ENCODE measurements at places on chromosomes 6 and 20. TPM values are rescaled to one million over a fixed set of nuclear protein-coding genes. Genes with fewer than 3 reads are reported as not detected.

DDX43 gene
- 2.0 TPM for total RNA-seq

STX16 gene
- total RNA-seq, result 148 TPM

HLA-DQA2 gene
- 0.98 TPM for total RNA-seq

DLL1 gene
- total RNA-seq, result 7.9 TPM

CYB5R4 gene
- 4.8 TPM for total RNA-seq

LY6G6F gene
- total RNA-seq, result not detected

ZNF311 gene
- total RNA-seq, result 1.2 TPM

PCK1 gene
- 131 TPM for total RNA-seq

ENPP5 gene
- total RNA-seq, result 0.39 TPM

LGSN gene
- not detected for total RNA-seq

GSTA3 gene
- not detected for total RNA-seq

DSN1 gene
- 10.3 TPM for total RNA-seq

MACROD2 gene
- 14.1 TPM for total RNA-seq

DNA sequence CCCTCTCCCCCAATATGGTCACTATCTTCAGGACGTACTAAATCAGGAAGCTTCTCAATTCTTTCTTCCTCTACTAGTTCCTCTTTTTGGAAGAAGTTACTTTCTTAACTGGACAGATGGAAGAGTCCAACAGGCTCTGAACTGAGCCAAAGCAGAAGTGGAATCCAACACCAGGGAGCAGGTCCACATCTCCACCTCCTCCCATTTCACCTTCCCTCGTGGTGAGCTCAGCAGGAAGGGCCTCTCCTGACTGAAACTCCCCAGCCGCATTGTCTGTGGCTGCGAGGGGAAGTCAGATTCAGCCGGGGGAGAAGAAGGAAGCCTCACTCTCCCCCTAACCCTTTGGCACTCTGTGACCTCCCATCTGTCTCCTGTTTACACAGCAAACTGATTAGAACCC lies 63.8 kb upstream of the UST start:
- no peak for DNase-seq

GRCh38 chr6:167856999-167857660 lies 30.4 kb downstream of the AFDN start:
- DNase-seq, result no peak

GRCh38 chr6:34359418-34360158 lies 32.9 kb downstream of the NUDT3 start:
- DNase-seq, result no peak

GRCh38 chr20:5482791-5483190 lies 166.0 kb upstream of the PROKR2 start:
- DNase-seq, result no peak

GRCh38 chr6:9103876-9104521 lies 668.7 kb upstream of the SLC35B3 start:
- DNase-seq, result no peak

DNA sequence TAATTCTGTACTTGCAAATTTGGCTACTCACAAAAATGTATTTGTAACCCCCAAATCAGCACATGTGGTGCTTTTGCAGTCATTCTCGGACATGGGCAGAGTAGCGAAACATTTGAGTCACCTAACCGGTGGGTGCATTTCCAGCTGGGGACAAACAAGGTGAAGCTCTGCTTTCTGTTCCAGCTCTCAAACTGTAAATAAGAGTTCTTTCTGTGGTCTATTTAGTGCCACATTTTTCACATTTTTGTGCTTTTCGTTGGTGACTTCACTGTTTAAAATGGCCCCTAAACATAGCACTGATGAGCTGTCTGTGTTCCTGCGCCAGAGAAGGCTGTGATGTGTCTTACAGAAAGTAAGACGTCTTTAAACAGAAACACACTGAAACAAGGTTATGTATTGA lies 244.5 kb downstream of the CDC5L start:
- DNase-seq, result no peak

GRCh38 chr20:13447385-13448180 lies 191.1 kb downstream of the TASP1 start:
- no peak for DNase-seq

DNA sequence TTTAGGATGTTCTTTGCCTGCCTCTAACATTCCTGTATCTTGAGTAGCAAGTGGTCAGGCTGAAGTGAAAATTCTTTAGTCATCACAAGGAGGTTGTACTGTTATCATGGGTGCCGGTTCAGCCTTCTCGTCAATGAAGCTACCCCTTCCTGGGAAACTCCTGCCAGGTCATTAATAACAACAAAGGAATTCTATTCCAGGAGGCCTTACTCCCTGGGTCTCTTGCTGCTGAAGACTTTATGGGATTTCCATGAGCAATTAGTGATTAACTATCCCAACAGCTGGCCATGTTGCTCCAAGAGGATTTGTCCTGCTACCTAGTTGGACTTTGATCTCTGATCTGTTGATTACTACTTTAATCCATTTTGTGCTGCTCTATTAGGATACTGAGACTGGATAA lies 62.7 kb upstream of the ELOVL5 start:
- no peak for DNase-seq

GRCh38 chr6:11766589-11767450 lies 11.8 kb downstream of the ADTRP start:
- DNase-seq, result no peak

DNA sequence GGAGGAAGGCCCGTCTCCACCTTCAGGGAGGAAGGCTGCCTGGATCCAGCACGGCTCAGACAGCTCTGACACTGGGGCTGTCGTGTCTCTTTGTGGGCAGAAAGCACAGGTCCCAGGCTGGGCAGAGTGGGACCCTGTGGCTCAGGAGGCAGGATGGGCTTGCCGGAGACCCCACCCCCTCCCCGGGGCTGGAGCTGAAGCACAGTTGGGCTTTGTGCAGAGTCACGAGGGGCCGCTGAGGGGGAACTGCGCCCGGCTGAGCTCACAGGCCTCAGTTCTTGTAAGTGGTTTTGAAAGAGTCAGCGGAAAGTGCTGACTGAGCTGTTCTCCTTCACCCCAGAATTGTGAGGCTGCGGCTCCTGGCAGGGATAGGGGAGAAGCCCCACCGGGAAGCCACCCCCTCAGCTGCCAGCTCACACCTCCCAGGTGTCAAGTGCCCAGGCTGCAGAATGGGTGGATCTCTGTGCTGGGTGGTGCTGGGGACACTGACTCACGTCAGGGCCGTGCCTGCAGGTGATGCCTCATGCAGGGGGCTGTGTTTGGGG lies 145.5 kb upstream of the RNF24 start:
- no peak for DNase-seq

DNA sequence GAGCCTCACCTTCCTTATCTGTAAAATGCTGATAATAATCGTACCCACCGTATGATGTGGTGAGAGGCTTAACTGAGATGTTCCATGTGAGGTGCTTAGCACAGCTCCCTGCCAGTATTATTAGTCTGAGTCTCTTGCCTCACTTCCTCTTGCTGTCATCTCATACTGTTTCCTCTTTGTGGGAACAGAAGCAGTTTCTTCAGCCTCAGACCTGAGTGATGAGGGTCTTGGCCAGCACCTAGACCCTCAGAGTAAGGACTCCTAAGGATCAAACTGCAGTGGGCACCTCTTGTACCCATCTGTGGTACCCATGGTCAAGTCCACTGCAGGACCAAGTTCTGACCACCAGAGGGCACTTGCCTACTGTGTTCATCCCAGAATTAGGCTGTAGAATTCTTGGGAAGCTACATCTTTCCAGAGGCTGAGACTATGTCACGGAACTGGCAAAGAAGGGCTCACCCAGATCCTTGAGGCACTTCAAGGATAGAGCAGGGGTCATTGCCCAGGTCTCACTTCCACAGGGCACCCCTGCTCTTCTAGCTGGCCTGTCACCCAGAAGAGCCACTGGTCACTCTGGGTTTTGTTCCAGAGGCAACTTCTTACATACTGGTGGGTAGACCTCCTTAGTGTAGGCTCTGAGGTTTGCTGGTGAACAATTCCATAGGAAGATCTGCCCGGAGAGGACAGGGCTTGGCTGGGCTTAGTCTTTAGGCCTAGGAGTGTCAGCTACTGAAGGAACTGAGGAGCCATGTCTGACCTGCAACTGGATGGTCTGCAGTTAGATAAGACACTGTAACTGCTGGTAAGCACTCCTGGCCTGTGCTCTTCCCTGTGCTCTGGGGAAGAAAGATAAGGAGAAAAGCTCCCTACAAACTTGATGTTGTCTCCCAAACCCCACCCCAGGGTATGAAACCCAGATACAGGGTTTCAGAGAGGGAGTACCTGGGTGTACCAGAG lies 20.6 kb upstream of the SGK2 start:
- DNase-seq, result peak; percentile 49

DNA sequence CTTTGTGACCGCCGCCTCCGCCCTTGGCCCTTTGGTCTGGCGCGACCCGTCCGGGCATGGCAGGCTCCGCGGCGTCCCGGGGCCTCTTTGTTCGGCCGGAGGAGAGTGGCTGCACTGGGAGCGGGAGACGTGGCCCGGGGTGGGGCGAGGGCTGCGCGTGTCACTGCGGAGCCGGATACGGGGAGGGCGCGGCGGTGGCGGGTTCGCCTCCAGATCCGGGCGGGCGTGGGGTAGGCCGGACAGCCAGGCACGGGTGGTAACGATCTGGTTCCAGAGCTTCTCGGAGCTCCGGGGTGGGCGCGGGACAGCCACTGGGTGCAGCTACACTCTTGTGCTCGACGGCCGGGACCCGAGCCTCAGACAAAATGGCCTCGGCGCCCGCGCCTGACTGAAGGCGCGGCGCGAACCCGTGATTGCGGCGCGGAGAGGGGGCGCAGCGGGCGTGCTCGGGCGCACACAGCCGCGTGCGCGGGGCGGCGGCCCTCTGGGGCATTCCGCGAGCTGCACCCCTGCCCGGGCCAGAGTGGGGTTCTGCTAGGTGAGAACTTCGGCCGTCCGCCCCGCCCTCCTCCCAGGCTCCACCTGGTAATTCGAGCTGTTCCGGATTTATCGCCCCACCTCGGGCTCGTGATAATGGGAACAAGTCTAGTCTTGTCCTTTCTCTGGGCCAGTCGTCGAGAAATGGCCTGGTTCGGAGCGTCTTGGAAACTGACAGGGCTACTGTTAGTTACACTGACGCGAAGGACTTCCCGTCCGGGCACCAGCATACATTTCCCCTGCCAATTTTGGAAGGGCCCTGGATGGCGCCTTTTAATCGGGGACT lies 1.0 kb downstream of the LOC128125822 start:
- peak; percentile 72 for DNase-seq

DNA sequence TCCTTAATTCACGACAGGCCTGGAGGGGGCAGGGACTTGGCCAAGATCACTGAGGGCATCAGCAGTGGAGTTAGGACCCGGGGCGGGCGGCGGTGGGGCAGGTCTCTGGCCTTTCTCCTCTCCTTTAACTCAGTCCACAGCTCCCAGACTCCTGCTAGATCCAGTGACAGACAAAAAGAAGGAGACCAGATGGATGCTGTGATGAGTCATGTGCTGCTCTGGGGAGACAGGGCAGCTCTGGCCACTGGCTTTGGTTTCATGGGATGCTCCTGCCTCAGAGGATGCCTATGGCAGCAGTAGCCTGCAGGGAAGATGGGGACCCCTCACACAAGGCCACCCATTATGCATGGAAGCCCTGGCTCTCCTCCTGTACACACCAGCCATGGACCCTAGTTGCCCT lies 20.5 kb downstream of the EPB41L1 start:
- DNase-seq, result no peak

DNA sequence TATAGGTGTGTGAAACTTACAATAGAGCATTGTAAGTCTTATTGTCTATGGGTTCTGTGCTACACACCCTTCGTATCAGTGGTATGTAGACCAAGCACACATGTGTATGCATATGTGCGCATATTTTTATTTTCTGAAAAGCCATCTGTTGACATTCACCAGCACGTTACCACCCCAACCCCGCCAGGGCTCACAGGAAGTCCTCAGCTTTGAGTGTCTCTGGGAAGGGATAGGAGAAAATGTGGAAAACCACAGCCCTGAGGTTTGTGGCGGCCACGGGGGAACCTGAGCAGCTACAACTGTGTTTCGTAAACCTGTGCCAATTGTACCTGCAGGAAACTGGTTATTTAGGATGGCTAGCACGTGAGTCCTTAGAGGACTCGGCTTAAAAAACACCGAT lies 123.3 kb upstream of the PHACTR3 start:
- DNase-seq, result no peak

DNA sequence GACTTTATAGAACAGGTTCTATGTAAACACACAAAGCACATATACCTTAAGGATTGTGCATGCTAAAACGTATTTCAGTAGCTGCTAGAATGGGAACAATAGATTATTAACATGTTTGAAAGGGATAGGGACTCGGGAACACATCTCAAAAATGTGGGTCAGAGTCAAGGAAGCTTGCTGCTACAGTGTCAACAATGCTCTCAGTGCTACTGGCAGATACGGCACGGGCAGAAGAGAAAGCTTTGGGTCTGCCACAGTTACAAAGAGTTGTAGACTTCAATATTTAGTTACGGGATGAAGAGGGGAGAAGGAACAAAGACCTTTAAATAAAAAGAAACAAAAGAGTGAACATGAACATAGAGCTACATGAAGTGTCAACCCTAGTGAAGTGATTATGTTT lies 170.5 kb downstream of the BACH2 start:
- no peak for DNase-seq

DNA sequence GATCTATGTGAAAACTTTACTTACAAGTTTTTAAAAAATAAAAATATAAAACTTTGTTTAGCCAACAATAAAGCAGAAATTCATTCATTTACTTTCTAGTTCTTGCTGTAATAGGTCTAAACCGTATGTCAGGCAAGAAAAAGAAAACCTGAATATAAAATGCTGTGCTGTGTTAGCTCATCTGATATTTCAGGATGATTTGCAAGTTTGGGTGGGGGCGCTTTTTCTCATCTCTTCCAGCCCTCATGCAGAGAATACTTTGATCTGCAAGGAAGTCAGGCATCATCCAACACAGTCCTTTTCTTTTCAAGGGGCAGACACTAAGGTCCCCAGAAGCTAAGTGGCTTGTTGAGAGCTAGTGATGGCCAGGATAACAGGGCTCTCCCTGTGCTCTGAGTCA lies 153.2 kb downstream of the TBC1D7 start:
- no peak for DNase-seq

DNA sequence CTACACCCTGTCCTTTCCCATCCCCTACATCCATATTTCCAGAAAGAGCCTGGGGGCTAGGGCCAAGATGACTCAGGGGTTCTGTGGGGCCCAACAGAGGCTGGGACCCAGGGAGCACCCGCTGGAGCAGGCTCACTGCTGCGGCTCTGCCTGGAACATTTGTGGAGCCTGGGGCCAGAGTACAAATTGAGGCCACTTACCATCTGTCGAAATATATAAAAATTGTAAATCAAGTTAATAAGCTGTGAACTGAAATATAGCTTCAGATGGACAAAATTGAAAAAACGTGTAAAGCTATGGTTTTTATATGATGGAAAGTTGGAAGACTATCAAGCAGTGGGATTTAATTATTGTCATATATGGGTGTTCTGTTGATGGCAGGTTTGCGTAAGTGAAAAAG lies 82.9 kb upstream of the ATXN1 start:
- DNase-seq, result no peak

- DNase-seq, result no peak
Measured at GRCh38 chr6:30311671-30312070, 15.1 kb upstream of the TRIM39 start.

- DNase-seq, result no peak
Measured at GRCh38 chr6:15761045-15761502, 98.2 kb upstream of the DTNBP1 start.

Measured in tibial nerve (tissue), 4 donors.